ENCODE measurements at places on chromosomes 3 and 15.
A peak's percentile ranks its signal among the peaks of the same experiment; 100 is the strongest.

DNA sequence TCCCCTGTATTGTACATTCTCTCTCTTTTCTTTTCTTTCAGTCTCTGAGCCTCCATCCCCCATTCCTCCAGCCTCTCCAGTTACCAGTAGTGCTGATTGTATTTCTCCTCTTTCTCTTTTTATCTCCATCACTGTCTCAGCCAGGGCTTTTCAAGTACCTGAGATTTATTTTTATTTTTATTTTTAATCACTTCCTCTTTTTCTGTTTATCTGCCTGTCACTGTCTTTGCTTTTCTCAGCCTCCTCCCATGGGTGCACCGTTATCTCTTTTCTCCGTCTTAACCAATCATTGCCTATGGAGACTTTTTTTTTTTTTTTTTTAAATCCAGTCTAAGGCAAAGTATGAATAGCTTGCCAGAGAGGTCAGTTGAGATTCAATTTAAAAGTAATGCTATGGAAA lies 359.3 kb downstream of the GAP43 start:
- no peak for DNase-seq

DNA sequence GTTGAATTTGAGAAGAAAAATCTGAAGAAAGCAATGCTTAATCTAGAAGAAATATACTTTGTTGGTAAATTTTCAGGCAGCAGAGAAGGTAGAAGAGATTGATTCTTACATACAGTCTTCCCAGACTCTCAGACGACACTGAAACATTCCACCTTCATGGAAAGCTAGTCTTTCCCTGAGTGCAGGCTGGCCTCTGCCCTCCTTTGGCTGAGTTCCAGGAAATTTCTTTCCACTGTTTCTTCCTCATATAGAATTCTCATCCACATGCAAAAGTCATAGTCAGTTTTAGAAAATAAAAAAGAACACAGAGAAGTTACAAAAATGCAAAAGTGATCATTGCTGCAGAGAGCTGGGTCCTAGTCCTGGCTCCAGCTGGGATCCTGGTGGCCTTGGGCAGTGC lies 142.5 kb upstream of the PRR23C start:
- no peak for DNase-seq

DNA sequence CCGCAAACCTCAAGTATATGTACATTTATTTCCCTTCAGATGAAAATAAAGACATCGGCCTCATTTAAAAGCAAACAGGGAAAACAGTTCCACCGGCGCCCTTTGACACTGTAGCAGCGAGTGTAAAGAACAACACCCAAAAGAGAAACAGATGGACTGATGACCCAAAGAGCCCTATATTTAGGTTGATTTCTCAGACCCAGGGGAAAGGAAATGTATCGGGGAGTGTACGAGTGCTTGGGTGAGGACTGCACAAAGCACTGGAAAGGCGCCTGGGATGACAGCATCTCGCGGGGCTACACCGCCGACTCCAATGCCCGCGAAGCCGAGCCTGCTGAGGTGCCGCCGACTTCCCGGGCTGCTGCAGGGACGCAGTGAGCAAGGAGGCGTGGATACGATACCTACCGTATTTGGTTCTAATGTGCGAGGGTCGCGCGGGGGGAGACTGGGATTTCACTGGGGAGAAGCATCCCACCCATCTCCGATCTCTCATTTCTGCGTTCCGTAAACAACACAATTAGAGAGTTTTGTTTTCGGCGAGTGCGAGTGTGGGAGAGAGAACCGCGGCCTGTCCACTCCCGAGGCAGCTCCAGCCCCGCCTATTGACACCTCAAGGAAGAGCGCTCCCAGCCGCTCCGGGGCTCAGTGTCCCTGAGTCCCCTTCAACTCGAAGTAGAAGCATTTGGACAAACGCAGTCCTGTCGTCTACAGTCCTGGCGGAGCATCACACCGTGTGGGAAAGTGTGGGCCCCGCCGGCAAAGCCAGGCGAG lies 2.0 kb downstream of the MECOM start:
- no peak for DNase-seq

GRCh38 chr15:60916032-60916678 lies 312.9 kb downstream of the RORA start:
- no peak for DNase-seq

- DNase-seq = no peak
Observed at GRCh38 chr3:156838035-156838434, 11.9 kb downstream of the LEKR1 start.

GRCh38 chr3:29011966-29012365 lies 268.9 kb upstream of the RBMS3 start:
- DNase-seq = no peak

GRCh38 chr3:53243165-53243564 lies 12.7 kb downstream of the TKT start:
- no peak for DNase-seq

DNA sequence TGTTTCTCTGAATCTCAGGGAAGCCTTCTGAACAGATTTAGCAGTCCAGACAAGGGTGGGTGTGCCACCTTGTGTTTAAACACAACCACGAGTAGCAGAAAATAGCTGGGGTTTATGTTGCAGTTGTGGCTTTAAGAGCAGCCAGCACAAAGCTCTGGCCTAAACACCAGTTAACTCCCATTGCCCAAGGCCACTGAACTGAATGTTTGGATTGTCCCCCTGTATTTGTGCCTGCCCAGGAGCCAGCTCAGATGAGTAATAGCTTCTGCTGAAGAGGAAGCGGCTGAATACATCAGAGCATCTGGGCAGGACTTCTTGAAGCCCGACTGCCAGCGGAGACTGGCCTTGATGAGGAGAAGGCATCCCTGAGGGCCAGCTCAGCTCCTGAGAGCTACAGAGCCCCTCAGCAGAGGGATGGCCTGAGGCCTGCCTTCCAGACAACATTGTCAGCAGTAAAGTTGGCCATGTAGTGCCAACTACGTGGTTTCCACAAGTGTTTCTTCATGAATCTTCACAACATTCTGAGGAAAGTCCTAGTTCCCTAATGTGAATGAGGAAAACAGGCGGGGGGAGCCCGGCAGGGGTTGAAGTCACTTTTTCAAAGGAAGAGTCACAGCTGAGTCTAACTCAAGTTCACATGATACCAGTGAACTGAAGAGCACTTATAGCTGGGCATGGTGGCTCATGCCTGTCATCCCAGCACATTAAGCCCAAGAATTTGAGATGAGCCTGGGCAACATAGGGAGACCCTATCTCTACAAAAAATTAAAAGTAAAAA lies 65.8 kb upstream of the ZBTB38 start:
- no peak for DNase-seq

DNA sequence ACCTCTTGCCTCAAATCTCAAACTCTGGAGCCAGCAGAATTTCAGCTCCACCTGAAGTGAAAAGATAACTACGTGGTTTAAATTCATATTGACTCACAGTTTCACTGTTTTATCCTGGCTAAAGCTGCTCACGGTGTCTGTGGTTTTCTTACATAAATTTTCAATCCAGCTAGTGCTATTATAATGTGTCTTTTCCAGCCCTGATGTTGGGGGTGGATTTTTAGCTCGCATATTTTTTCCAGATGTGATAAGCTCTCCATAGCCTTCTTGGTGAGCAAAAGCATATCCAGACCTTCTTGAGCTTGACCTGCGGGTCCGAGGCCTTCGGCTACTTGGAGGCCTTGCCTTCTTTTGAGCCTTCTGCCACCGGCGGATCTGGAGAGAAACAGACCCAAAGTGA lies 239.3 kb downstream of the DTWD1 start:
- no peak for DNase-seq

GRCh38 chr3:12613250-12613649 lies 50.7 kb downstream of the RAF1 start:
- DNase-seq = no peak

DNA sequence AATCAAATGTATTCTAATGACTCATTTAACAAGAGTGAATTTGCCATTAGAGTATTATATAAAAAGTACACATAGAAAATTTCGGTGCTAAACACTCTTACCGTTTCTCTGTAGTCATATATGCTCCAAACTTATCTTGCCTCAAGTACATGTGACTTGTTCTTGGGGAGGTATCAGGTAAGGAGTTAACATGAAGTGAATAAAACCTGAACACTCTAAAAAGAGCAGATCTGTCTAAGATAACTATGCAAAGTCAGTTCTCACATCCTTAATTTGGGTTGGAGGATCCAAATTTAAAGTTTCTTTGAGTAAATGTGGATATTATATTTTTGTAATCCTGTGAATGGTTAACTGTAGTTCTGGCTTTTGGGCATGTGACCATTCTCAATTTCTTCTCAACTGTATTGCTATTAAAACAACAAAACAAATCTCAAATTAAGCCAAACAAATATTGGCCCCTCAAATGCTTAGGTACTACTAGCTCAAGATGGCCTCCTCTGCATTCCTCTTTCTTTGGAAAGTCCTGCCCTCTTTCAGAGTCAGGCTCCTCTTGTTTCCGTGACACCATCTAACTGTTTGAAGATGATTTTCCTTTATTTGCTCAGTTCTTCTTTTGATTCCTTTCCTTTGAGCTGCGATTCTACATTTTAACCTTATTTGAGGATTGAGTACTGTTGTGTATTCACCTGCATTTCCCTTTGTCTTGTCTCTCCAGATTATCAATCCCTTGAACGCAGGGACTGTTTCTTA lies 4.2 kb downstream of the EDEM1 start:
- peak; percentile 24 for DNase-seq

- no peak for DNase-seq
Observed at GRCh38 chr15:54212635-54213034, 234.4 kb downstream of the UNC13C start.

DNA sequence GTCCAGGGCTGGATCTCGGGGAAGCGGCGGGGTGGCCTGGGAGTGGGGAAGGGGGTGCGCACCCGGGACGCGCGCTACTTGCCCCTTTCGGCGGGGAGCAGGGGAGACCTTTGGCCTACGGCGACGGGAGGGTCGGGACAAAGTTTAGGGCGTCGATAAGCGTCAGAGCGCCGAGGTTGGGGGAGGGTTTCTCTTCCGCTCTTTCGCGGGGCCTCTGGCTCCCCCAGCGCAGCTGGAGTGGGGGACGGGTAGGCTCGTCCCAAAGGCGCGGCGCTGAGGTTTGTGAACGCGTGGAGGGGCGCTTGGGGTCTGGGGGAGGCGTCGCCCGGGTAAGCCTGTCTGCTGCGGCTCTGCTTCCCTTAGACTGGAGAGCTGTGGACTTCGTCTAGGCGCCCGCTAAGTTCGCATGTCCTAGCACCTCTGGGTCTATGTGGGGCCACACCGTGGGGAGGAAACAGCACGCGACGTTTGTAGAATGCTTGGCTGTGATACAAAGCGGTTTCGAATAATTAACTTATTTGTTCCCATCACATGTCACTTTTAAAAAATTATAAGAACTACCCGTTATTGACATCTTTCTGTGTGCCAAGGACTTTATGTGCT lies 527 bp downstream of the B2M start:
- DNase-seq = peak; percentile 79

DNA sequence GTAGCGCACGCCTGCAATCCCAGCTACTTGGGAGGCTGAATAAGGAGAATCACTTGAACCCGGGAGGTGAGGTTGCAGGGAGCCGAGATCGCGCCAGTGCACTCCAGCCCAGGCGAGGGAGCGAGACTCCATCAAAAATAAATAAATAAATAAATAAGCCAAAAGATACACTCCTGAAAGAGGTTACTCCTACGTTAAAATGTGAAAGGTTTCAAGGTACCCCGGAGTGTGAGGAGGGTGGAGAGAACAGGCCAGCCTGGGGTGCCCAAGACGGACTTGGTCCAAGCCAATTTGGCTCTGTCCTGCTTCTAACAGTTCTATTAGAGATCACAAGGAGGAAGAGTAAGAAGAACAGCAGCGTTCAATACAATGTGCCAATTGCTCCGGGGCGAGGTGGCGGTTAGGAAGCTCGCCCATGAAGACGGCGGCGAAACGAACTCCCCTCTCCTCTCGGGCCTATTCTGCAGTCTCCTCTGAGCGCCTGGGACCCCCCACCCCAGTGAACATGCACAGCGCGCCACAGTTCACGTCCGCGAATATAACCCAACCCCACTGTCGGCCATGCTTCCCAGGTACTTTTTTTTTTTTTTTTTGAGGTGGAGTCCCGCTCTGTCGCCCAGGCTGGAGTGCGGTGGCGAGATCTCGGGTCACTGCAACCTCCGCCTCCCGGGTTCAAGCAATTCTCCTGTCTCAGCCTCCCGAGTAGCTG lies 942 bp downstream of the ELP6 start:
- DNase-seq = peak; percentile 3

DNA sequence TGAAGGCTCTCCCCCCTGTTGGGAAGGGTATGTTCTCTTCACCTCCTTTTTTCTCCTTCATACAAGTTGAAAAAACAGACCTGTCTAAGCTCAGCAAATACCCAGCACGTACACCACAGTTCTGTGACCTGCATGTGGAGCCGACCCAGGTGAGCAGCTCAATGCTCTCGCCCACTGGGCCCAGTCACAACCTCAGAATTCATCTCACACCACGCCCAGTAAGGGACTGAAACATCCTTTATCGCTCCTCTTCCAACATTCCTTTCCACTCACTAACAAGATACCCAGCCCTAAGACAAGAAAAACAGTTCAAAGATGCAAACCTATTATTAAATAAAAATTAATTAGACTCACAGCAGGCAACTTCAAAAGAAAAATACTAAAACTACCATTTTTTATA lies 68.9 kb downstream of the FOXP1 start:
- DNase-seq = no peak

DNA sequence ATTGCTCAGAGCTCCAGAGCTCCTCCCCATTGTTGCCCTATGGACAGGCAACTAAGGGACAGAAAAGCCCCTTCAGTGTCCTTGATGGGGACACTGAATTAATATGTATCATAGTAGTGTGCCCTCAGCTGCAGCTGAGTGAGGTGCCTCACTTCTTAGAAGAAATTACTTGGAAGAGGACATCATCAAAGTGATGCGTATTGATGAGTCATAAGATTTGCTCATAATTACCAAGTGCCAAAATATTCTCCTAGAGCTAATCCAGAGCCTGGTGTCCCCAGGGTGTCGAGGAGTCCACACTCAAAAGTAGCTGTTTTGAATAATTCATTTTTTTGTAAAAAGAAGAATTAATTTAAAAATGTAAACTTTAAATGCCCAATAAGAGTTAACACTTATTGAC lies 200.7 kb upstream of the SEMA6D start:
- DNase-seq = no peak

DNA sequence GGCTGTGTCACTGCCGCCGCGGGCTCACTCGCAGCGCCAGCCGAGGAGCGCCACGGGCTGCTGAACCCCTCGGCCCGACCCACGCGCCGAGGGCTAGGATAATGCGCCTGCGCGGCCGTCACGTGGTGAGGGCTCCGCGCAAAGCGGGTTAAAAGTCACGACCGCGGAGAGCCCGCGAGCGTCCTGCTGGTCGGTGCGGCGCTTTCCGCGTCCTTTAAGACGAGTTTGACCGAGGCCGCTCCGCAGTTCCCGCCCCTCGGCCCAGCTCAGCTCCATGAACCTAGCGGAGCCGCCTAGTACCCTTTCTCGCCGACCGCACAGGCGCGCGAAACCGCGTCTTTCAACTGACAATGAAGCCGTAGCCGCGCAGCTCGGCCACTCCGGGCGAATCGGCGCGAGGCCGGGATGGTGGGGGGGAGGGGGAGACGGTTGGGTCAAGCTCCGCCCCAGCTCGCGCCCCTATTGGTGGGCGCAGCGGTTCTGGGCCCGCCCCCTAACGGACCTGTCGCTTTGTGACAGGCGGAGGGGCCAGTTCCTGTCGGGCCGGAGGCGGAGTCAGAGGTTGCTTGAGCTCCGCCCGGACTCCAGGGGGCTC lies 636 bp upstream of the STT3B start:
- DNase-seq = peak; percentile 99

- no peak for DNase-seq
Observed at GRCh38 chr3:173921732-173922131, 524.2 kb downstream of the NLGN1 start.

- DNase-seq = no peak
Observed at GRCh38 chr3:106560451-106560966, 691.7 kb upstream of the CBLB start.

GRCh38 chr3:61765157-61765876 lies 203.9 kb downstream of the PTPRG start:
- DNase-seq = no peak

- DNase-seq = peak; percentile 49
Observed at GRCh38 chr3:188400494-188401243, 246.7 kb downstream of the LPP start.
